Spleen (tissue), 13 donors: ENCODE measurements at places on chromosomes 3 and 15. TPM values are rescaled to one million over a fixed set of nuclear protein-coding genes. Genes with fewer than 3 reads are reported as not detected.

The AHSG gene
- polyA plus RNA-seq = not detected

The GASK1A gene
- polyA plus RNA-seq = 1.6 TPM

DNA sequence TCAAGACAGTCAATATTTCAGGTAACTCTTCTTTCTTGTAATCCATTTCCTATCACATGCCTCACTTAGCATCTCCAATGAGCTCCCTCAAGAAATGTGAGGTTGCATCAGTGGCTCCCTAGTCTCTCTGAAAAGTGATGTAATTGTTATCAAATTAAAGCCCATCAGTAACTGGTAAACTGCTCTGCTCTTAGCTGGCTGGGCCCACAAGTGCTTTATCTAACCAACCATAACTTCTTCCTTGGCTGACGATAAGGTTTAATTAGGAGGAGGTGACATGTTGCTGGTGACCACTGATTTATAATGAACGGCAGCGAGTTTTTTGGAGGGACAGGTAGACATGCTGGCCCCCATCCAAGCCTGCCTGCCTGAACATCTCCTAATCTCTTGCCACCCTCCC is 79.6 kb downstream of the RTP4 start:
- DNase-seq = no peak

DNA sequence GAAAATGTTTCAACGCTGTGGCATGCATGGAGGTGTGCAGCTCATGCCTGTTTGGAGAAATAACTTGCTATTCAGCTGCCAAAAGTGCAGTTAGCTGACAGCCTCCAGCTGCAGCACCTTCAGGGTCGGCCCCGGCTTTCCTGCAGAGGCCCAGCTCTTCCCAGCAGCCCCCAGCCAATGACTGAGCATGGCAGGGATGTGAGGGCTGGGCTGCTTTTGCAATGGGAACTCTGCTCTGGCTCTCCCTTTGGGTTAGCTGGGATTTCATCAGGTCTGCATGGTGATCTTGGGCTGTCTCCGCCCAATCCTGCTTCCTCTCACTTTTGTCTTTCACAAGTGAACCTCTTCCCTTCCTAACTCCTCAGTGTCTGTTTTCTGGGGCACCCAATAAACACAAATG is 396.6 kb downstream of the EPHB1 start:
- DNase-seq = no peak

DNA sequence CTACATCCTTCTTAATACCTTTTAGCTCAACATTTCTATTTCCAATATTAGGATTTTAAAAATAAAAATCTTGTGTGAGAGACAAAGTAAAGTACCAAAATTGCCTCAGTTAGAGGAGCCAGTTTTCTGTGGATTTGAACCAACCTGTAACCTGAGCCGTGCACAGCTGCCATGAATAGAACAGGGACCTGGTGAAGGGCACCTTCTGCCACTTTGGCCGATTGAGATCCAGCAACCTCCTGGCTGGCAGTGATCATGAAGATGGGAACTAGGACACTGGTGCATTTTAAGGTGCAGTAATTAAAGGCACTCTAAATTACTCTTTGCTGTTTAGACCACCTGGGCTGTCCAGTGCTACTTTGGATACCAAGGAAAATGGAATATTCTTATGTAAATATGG is 34.3 kb upstream of the TRAK1 start:
- no peak for DNase-seq

- no peak for DNase-seq
Measured at GRCh38 chr15:31828594-31828993, 201.7 kb upstream of the CHRNA7 start.
